ENCODE measurements at places on chromosomes 3 and 15. TPM values are rescaled to one million over a fixed set of nuclear protein-coding genes. Genes with fewer than 3 reads are reported as not detected.
A peak's percentile ranks its signal among the peaks of the same experiment; 100 is the strongest.

- DNase-seq: no peak
These were observed 245.5 kb upstream of the MDFIC2 start for GRCh38 chr3:70557976-70558375.

- peak; percentile 12 for DNase-seq
These were observed 26.6 kb downstream of the FBLN2 start for GRCh38 chr3:13575459-13576061.

GRCh38 chr3:122245513-122246174 lies 62.2 kb downstream of the CASR start:
- no peak for DNase-seq

DNA sequence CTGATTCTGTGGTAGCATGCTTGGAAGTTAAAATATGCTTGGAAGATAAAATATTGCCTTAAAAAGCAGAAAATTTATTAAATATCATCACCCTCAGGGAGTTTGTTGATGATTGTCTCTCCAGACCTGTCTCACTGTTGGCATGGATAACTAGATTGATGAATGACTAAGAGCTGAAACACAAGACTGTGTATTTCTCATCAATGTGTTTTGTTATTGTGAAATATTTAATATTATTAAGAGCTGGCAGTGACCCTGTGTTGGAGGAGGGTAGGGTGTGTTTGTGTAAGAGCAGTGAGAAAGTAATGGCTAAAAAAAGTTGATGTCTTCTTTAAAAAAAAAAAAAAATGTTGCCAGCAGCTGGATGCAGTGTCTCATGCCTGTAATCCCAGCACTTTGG lies 82.2 kb downstream of the ITPR1 start:
- no peak for DNase-seq

GRCh38 chr15:27642981-27643380 lies 456.1 kb downstream of the OCA2 start:
- DNase-seq: no peak

DNA sequence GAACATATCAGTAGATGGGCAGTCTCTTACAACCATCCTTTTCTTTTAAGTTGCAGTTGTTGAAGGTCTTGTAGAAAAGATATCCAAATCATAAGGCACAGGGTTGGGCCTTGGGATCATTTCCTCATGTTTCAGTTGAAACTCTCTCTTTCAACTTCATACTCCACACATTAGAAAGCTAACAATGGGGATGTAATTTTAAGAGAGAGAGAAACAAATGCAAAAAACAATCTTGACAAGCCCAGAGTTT lies 747.9 kb downstream of the ROBO1 start:
- DNase-seq: no peak

GRCh38 chr3:23976555-23976954 lies 31.5 kb downstream of the NR1D2 start:
- no peak for DNase-seq

- DNase-seq: no peak
These were observed 58.6 kb downstream of the TMEM212 start for GRCh38 chr3:171901615-171902312.

DNA sequence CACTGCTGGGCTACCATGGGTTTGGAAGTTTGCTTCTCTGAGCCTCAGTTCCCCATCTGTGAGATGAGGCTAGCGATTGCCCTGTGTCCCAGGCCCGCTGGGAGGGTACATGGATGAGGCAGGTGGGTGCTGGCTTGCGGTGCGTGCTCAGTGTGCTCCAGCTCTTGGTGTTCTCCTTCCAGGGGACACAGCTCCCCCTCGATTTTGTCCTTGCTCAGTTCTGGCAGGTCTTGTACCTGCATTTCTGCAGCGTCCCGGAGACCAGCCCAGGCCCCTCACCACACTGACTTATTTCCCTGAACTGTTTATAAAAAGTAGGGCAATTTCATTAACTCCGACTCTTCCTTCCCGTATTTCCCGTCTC lies 95.4 kb downstream of the TBC1D2B start:
- DNase-seq: no peak

GRCh38 chr3:195556390-195556789 lies 13.3 kb upstream of the PPP1R2 start:
- no peak for DNase-seq

DNA sequence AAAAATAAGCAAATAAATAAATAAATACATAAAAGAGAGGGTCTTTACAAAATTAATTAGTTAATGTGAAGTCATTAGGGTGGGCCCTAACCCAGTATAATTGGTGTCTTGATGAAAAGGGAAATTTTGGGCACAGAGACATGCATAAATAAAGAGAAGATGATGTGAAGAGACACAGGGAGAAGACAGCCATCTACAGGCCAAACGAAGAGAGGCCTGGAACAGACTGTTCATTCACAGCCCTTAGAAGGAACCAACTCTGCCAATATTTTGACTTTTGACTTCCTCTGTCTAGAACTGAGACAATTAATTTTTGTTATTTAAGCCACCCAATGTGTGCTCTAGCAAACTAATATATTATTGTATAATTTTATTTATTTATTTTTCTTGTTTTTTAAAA lies 29.6 kb upstream of the SELENOK start:
- DNase-seq: no peak

DNA sequence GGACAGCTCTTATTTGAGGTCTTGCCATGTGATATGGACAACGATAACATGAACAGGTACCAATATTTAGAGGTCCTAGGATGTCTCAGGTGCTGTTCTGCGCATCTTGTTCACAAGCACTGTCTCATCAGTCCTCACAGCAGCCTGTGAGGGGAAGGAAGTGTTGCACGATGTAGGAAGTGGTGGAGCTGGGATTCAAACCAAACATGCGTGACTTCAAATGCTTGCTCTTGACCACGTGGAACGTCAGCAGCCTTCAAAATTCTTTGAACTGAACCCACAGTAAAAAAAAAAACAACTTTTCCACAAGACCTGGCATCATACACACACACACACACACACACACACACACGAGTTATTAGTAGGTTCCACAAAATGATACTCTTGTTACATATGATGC lies 153.4 kb upstream of the SMAD3 start:
- no peak for DNase-seq

- DNase-seq: no peak
These were observed 83.5 kb upstream of the ADPGK start for GRCh38 chr15:72866866-72867616.

GRCh38 chr3:5411786-5412185 lies 224.3 kb downstream of the EDEM1 start:
- no peak for DNase-seq

SLC22A14 gene
- polyA plus RNA-seq: 0.66 TPM

SEMA3F gene
- 73.4 TPM for polyA plus RNA-seq

CCDC39 gene
- polyA plus RNA-seq: 3.5 TPM

STAC gene
- polyA plus RNA-seq: 14.3 TPM

IL17RE gene
- polyA plus RNA-seq: 20.1 TPM
